Daoy (cell line): ENCODE measurements at places on chromosomes 7 and 10. TPM values are rescaled to one million over a fixed set of nuclear protein-coding genes. Genes with fewer than 3 reads are reported as not detected.

DNA sequence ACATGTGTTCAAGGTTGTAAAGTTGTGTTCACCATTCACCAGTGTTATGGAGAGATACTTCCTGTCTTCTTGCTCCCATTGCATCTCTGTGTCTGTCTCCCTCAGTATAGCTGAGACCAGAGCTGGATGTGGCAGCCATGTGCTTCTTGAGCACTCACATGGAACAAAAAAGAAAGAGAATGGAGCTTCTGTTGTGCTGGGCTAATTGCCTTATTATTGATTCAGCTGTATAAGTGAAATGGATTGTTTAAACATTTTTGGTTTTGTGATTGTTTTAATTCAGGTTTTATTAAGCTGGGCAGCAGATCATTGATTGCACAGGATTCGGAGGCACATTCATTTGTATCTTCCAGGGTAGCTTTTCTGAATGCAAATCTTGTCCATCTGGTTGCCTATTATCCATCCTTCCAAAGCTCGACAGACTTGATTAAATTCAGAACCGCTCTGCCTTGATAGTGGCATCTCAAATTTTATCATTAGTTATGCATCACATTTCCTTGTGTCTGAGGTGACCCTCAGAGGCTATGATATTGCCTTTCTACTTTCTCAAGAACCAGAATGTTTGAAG is 119.9 kb downstream of the CCNY start:
- DNase-seq: no peak

The NME8 gene
- not detected in 2 replicates for total RNA-seq

GRCh38 chr7:96927131-96927530 is 78.2 kb upstream of the DLX6 start:
- no peak for DNase-seq

DNA sequence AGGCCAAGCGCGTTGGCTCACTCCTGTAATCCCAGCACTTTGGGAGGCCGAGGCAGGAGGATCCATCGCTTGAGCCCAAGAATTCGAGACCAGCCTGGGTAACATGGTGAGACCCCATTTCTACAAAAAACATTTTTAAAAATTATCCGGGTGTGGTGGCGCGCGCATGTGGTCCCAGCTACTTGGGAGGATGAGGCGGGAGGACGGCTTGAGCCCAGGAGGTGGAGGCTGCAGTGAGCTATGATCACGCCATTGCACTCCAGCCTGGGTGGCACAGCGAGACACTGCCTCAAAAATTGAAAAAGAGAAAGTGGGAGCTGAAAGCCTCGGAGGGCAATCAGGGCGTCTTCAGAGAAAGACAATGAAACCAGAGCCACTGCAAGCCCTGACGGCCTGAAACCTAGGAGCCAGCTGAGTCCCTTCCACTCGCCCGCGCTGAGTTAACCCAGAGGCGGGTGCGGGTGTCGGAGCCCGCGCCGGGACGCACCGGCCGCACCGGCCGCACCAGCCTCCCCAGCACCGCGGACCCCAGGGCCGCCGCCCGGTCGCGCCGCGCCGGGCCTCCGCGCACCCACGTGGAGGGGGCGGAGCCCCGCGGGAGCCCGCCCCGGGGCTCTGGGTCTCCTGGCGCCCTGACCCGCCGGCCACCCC is 22.4 kb downstream of the ZFAND2A start:
- no peak for DNase-seq

DNA sequence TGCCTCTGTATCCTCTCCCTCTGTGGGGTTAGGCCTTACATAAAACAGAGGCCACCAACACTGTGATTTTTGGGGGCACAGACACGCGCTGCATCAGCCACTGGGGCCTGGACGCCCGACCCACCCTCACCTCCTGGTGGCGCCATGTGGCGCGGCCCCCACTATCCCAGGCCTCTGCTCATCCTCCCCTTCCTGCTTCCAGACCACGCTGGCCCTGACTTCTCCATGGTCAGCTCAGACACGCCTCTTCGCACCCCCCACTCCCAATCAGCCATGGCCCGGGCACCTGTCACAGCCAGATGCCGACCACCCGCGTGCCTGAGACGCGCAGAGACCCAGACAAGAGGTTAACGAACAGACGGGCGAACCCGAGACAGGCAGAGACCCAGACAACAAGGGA is 263.9 kb downstream of the ELFN1 start:
- DNase-seq: no peak

The VWDE gene
- total RNA-seq: 0.42 and 0.97 TPM in 2 replicates
